ENCODE measurements at places on chromosomes 2 and 18. TPM values are rescaled to one million over a fixed set of nuclear protein-coding genes. Genes with fewer than 3 reads are reported as not detected.

Gene PRKCE
- 8.6 TPM for total RNA-seq

Gene ALPP
- total RNA-seq = not detected

Gene LRRC30
- not detected for total RNA-seq

Gene VWA3B
- not detected for total RNA-seq

- no peak overlapping the region for H3K4me3 ChIP-seq
- no peaks in the 10 kb centered on the region for H3K36me3 ChIP-seq
- no peaks in the 10 kb centered on the region for H3K4me1 ChIP-seq
- no peak overlapping the region for H3K27ac ChIP-seq
- peak; percentile 73 for DNase-seq
Measured at GRCh38 chr18:78787751-78788150, 191.9 kb upstream of the SALL3 start.

DNA sequence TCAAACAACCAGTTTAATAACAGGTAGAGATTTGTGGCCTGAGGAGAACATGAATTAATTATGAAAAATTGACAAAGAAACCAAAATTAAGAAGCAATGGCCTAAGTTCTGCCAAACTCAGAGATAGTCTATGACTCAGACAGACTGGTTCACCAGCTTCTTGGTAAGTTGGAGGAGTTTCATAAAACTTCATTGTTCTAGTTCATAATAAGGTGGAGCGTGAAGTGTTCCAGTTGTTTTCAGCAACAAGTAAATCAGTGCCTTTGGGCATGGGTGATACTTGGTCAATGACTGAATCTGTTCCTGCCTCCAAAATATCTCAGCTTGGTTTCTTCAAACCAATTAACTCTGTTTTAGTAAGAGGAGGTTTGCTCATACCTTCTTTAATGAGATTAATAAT, 40.0 kb downstream of the SLC40A1 start:
- H3K4me3 ChIP-seq = no peak overlapping the region
- H3K36me3 ChIP-seq = peaks cover 2% of the 10 kb centered on the region
- no peak for DNase-seq
- peaks cover 7% of the 10 kb centered on the region for H3K4me1 ChIP-seq
- H3K27ac ChIP-seq = no peak overlapping the region

- no peaks in the 10 kb centered on the region for H3K36me3 ChIP-seq
- no peak for DNase-seq
- peak overlapping the region; percentile 94 for H3K27ac ChIP-seq
- H3K27me3 ChIP-seq = no peaks in the 10 kb centered on the region
- peaks cover 25% of the 10 kb centered on the region for H3K4me1 ChIP-seq
Measured at GRCh38 chr18:58639751-58640427, 11.0 kb upstream of the ALPK2 start.

GRCh38 chr2:177119099-177119498, 93.5 kb upstream of the HNRNPA3 start:
- DNase-seq = no peak
- no peaks in the 10 kb centered on the region for H3K36me3 ChIP-seq
- H3K4me3 ChIP-seq = no peak overlapping the region
- H3K27ac ChIP-seq = no peak overlapping the region
- H3K4me1 ChIP-seq = no peaks in the 10 kb centered on the region

- H3K27ac ChIP-seq = no peak overlapping the region
- DNase-seq = no peak
- H3K4me1 ChIP-seq = peaks cover 12% of the 10 kb centered on the region
- H3K27me3 ChIP-seq = peaks cover 16% of the 10 kb centered on the region
Measured at GRCh38 chr2:197893403-197894177, 89.2 kb downstream of the PLCL1 start.

- no peak overlapping the region for H3K27ac ChIP-seq
- no peaks in the 10 kb centered on the region for H3K36me3 ChIP-seq
- no peak for DNase-seq
- H3K27me3 ChIP-seq = peaks cover 7% of the 10 kb centered on the region
- peaks cover 12% of the 10 kb centered on the region for H3K4me1 ChIP-seq
- H3K4me3 ChIP-seq = no peak overlapping the region
Measured at GRCh38 chr18:60891936-60892335, 441.3 kb upstream of the CDH20 start.
